ENCODE measurements at places on chromosomes 3 and 15. TPM values are rescaled to one million over a fixed set of nuclear protein-coding genes. Genes with fewer than 3 reads are reported as not detected.

OR5K2 gene
- polyA plus RNA-seq: 1.2 TPM

RAP2B gene
- 7.1 TPM for polyA plus RNA-seq

CCDC39 gene
- 9.8 TPM for polyA plus RNA-seq

RCN2 gene
- polyA plus RNA-seq: 231 TPM

ZBED2 gene
- polyA plus RNA-seq: 0.27 TPM

DNA sequence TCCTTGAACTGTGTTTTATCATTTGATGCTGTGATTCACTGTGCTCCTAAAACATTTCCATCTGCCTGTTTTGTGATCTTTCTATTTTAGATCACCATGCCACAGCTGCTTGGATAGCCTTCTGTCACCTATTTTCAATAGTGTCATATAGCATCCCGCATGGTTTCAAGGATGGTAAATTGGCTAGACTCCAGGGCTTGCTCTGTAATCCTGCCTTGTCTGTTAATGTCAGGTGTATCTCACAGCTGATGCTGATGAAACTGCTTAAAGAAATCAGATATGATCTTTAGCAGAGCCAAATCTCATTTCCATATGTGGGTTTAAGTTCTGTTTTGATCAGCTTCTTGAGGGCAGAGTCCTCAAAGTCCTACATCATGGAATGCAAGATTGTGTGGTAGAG, 182.2 kb downstream of the UBE2E2 start:
- DNase-seq: no peak

DNA sequence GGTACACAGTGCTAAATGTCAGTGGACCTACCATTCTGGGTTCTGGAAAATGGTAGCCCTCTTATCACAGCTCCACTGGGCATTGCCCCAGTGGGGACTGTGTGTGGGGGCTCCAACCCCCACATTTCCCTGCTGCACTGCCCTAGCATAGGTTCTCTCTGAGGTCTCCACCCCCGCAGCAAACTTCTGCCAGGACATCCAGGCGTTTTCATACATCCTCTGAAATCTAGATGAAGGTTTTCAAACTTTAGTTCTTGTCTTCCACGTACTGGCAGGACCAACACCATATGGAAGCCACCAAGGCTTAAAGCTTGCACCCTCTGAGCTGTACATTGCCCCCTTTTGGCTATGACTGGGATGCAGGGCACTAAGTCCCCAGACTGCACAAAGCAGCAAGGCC, 788.2 kb upstream of the ALCAM start:
- no peak for DNase-seq

DNA sequence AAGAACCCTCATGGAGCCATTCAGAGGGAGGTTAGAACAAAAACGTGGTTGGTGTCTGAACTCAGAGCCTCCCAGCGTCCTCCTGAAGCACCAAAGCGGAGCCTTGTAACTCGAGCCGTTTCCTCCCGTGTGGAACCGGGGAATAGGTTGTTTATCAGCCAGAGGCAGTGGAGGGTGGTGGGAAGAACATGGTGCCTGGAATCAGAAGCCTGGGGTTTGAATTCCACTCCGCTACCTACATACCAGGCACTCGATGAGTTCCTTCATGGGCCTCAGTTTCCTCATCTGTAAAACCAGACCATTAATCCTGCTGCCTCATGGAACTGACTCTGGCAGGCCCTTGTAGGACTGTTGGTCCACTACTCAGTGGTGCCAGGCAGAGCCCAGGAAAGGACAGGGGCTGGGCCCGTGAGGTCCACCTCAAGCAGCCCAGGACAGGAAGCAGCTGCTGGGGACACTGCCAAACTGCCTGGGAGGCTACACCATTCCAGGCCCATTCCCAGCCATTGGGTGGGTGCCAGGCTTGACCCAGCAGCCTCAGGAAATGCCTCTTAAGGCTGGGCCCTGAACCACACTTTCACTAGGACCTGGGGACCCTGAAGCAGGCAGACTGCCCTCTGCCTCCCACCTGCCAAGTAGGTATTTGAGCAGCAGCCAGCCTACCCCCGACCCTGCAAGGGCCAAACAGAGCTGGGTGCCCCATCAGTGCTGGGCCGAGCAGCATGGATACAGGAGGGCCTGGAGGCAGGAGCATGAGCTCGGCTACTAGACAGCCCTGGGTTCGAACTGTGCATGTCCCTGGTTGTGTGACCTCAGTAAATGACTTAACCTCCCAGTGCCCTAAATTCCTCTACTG, 33.4 kb downstream of the PRKCD start:
- DNase-seq: peak; percentile 87
